ENCODE measurements at places on chromosomes 7 and 10. TPM values are rescaled to one million over a fixed set of nuclear protein-coding genes. Genes with fewer than 3 reads are reported as not detected.

TMEM229A gene
- 4.6 TPM for total RNA-seq

VAX1 gene
- total RNA-seq: 4.6 TPM

KCNMA1 gene
- total RNA-seq: 76.1 TPM

PIK3AP1 gene
- total RNA-seq: 9.7 TPM

CH25H gene
- 1.2 TPM for total RNA-seq

CALHM3 gene
- not detected for total RNA-seq

OPN4 gene
- not detected for total RNA-seq

TMEM243 gene
- total RNA-seq: 6.5 TPM

RASA4B gene
- total RNA-seq: 17.1 TPM

CTBP2 gene
- 44.1 TPM for total RNA-seq

EGFR gene
- total RNA-seq: 24.0 TPM

ASIC3 gene
- total RNA-seq: 1.4 TPM

MYH16 gene
- total RNA-seq: not detected

ELFN1 gene
- 11.3 TPM for total RNA-seq

COL13A1 gene
- total RNA-seq: 1.8 TPM

SEMA3E gene
- 12.2 TPM for total RNA-seq

CHAT gene
- 2.3 TPM for total RNA-seq

SYT15B gene
- 1.4 TPM for total RNA-seq

SRRM3 gene
- total RNA-seq: 15.2 TPM

SAP25 gene
- not detected for total RNA-seq

SPACDR gene
- not detected for total RNA-seq

INSYN2A gene
- 22.6 TPM for total RNA-seq

PRLHR gene
- total RNA-seq: 1.2 TPM

CALCR gene
- total RNA-seq: 5.1 TPM

CXCL12 gene
- 13.1 TPM for total RNA-seq

HTRA1 gene
- total RNA-seq: 64.1 TPM

UPK3BL1 gene
- total RNA-seq: 28.8 TPM

ASZ1 gene
- not detected for total RNA-seq

All from diencephalon (tissue), 1 donor.